ENCODE measurements at places on chromosomes 2 and 18.

DNA sequence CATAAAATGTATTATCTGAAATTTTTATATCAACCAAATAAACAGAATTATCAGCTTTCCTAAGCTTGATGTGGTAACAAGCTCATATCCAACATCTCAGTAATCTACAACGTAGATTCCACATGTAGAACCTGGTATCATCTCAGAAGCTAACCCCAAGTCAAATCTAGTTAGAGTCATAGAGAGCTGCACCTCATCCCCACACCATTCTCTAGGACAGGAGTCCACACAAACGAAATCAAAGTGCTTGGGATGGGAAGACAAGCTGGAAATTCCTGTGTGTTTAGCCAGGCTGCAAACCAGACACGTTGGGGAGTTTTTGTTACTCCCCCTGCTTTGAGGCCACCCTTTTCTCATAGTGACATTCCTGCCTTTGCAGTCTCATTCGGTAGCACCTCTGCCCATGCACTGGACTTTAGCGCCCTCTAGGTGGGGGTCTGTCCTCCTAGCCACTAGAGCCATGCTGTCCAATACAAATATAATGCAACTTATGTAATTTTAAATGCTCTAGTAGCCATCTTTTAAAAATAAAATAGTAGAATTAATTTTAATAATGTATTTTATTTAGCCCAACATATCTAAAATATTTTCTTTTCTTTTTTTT is 28.1 kb upstream of the SATB2 start:
- no peak for DNase-seq

- DNase-seq: no peak
Observed at GRCh38 chr2:107430006-107430405, 396.7 kb upstream of the RGPD4 start.

DNA sequence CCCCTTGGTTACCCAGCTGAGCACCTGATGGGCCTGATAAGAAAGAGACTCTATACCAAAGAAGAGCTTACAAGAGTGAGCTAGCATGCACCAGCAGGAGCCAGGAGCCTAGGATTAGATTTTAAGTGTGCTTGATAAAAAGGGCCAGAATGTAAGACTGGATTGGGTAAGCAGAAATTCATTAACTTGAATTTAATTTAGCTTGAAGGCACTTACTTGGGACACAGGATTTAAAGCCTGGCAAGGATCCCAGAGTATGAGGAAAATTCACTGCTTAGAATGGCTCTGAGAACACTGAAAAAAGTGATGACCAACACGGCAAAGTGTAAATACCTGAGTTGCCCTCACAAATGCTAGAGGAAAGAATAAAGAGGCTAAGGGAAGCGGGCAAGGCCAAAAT is 91.3 kb upstream of the RBBP8 start:
- DNase-seq: no peak

GRCh38 chr2:12110074-12110473 is 363.6 kb downstream of the LPIN1 start:
- no peak for DNase-seq

- DNase-seq: no peak
Observed at GRCh38 chr2:9097239-9097638, 93.8 kb upstream of the MBOAT2 start.

GRCh38 chr2:51673628-51674027 is 641.7 kb upstream of the NRXN1 start:
- DNase-seq: no peak

- DNase-seq: no peak
Observed at GRCh38 chr2:127422559-127423477, 4.6 kb downstream of the PROC start.

- no peak for DNase-seq
Observed at GRCh38 chr2:208040199-208041171, 15.2 kb upstream of the PLEKHM3 start.

DNA sequence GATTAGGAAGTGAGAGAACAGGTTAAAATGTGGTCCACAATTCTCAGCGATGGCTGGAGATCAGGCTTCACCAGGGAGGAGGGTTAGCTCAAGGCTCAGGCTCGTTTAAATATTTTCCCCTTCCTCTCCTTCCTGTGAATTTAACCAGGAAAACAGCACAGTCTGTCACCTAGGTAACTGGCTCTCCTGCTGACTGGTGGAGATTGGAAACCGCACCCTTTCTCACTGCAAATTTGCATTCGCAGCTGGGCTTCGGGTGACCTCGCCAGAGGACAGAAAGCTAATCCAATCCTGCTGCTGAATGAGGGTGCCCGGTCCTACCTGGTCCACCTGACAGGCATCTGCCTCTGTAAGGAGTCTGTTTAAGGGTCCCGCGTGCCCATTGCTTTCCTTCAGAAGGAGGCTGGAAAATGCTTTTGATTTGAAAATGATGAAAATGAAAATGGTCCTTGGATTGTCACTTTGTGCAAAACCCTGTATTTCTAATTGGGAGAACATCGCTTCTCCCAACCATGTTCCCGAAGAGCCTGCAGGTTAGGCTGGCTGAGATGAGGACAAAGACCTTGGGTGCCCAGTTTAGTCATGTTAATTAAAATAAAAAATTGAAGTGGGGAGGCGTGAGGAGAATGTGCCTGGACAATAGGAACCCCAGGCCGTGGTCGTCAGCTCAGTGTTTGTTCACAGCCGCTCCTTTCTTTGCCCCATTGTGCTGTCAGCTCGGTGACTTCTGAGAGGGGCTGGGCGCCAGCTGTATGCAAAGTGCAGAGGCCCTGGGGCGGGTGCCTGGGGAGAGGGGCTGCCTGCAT is 43.4 kb upstream of the MTCL1 start:
- DNase-seq: no peak

GRCh38 chr2:213934560-213934959 is 476.3 kb upstream of the VWC2L start:
- no peak for DNase-seq

GRCh38 chr18:24346254-24346653 is 51.4 kb downstream of the OSBPL1A start:
- DNase-seq: no peak

DNA sequence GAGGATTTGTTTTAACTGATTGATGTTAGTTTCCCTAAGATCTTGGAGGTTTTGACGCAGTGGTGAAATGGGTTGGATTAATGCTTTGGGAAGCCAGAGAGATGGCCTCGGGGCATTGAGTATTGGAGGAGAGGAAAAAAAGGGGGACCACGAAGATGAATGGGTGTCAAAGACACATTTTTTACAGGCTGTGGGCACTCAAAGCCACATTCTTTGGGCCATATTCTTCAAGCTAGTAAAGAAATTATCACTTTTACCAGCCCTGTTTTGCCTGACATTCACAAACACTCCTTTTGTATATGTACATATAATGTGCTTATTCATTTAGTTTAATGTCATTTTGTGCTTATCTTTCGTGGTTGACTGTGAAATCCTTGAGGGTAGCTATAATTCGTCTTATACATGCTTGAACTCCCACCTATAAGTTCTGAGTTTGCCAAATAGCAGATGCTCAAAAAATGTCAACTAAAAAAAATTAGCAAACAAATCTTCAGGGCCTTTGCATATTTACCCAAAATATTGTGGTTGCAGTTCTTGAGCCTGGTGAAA is 146.3 kb downstream of the ARL6IP6 start:
- no peak for DNase-seq

DNA sequence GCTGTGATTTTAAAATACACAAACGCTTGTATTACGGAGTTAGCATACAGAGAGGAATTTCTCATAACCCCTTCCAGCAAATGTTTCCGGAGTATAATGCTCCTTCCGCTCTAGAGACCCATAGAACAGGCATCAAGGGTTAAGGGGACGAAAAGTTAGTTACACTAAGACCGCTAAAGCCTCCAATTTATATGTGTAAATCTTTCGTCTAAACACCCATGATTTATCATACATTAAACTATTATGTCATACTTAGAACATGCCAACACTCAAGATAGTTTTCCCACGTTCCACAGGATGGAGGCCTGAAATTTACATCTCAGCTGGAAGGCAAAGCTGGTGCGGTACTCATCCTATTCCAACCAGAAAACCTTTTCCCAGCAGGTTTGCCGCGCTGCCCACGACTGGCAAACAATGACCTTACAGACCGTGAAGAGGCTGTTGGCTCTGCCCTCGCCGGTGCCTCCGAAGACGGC is 650 bp downstream of the ORMDL1 start:
- DNase-seq: no peak

DNA sequence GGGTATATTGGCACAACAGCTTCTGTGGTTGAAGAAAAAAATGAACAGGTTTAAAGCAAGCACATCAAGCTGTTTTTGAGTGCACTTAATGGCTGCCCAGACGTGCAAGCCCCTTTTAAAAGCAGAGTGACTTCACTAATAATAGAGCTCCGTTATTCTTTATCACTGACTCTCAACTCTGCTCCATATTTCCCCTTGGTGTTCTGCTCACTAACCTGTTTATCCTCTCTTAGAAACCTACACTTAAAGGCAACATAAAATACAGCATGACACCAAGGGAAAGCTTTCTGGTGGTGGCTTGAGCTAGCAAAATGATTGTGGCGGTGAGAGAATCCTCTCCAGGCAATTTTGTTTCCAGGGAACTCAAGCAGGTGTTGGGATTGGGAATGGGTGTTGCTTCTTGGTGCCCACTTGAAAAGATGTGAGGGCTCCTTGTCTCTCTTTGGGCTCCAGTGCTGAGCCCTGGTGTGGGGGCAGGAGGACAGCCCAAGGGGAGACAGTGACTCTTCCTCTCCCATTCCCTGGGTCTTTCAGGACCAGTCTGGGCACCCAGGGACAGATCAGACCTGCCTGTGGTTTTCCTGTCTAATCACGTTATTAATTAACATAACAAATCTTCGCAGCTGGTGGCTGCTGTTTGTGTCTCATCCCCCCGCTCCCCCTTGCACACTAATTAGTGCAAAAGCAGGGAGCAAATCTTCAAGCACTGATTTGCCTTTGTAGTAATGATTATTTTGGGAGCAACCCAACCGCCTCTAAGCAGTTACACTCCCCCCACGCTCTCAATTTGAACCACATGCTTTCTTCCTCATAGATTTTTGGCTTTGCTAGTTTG is 289.4 kb upstream of the CXCR4 start:
- DNase-seq: no peak
